ENCODE measurements at places on chromosomes 2 and 18.

GRCh38 chr2:150459281-150459680, 28.2 kb downstream of the RND3 start:
- DNase-seq, result no peak

DNA sequence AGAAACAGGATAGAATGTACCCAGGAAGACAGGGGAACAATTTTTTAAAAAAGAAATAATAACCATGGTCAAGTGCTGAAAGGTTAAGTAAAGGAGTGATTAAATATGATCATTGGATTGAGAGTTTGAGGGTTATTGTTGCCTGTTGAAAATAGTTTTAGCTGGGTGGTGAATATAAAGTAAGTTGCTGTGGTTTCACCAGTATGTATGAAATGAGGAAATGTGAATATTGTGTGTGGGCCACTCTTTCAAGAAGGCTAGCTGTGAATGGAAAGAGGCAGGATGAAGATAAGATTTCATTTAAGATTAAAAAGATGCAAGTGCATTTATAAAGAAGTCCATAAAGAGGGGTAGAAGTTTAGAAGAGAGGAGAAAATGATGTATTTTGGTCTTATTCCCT, 53.8 kb downstream of the GULP1 start:
- DNase-seq, result no peak

DNA sequence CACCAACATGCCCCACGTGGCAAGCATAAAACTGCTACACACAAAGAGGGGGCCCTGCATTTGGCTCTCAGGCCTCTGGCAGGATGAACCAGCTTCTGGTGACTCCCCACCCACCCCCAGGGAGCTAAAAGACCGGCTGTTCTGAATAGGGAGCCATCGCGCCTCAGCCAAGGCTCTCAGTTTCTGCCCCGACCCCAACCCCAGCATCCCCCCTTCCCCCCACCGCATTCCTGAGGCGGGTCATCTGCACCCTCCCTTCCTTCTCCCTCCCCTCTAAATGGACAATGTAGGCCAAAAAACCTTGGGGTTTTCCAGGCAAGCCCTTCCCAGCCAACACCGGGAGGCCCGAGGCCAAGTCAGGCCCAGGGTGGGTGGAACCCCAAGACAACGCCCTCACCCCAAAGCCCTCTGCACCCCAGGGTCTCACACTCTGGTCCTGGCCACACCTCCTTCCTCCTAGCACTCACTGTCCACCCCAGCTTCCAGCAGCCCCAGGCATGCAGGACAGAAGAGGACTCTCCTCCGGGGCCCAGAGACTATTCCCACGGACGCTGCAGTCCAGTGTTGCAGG, 5.7 kb downstream of the CYP26B1 start:
- DNase-seq, result no peak

DNA sequence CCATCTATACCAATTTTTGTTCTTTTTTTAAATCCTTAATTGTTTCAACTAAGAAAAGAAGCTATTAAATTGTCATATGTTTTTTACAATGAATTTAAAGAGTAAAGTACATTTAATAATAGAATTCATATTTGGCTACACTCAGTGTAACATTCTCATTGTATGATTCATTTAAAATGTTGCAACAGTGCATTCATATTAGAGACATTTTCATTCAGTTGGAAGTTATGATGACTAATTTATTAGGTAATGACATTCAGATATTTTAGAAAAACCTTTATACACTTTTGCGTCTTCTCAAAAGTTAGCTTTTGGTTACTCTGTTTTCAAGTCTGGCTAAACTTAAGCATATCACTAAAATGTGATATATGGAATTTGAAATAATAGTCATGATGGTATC, 887.5 kb upstream of the NRXN1 start:
- no peak for DNase-seq

Data from D721Med (cell line).